ENCODE measurements at places on chromosomes 4 and X.

GRCh38 chr4:73608689-73609594 lies 11.3 kb downstream of the RASSF6 start:
- no peak for DNase-seq

DNA sequence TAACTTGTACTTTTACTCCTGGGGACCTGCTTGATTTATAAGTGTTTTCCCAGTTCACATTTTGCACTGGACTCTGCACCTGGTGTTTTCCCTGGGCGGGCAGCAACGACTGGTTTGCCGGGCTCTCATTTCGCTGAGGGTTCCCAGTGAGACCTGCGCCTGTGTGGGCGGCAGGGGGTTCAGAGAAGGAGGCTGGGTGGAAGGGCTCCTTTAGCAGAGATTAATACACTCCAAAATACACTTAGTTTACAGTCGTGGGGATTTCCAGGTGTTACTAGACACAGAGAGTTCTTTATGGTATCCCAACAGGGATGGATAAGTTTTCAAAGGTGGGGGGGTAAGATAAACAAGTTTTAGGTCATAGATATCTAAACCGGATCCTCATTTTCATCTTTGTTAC lies 53.0 kb upstream of the SHISA3 start:
- DNase-seq = no peak

- DNase-seq = no peak
Measured at GRCh38 chr4:168264903-168265302, 53.6 kb downstream of the DDX60 start.

GRCh38 chrX:132369617-132370326 lies 119.1 kb downstream of the MBNL3 start:
- no peak for DNase-seq

DNA sequence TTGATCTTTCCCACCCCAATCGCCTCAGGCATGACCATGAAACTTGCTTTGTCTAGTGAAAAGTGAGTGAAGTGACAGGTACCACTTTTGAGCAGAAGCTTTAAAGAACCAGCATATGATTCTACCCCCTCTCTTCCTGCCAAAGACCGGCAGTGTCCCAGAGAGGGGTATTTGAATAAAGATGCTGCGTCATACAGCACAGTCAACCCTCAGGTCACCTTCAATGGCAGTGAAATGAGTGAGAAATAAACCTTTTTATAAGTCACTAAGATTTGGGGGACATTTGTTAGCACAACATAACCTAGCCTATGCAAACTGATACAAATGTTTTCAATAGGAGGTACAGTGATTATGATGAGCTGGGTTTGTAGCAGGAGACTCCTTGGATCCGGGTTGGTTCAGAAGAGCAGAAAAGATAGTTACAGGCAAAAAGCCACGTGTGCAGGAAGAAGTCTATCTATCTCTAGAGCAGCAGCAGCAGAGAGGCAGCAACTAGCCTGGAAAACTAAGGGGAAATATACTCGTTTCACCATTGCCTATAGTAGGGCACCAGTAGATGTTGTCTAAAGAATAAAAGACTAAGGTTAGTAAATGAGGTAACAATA lies 30.3 kb upstream of the SPRY1 start:
- no peak for DNase-seq

DNA sequence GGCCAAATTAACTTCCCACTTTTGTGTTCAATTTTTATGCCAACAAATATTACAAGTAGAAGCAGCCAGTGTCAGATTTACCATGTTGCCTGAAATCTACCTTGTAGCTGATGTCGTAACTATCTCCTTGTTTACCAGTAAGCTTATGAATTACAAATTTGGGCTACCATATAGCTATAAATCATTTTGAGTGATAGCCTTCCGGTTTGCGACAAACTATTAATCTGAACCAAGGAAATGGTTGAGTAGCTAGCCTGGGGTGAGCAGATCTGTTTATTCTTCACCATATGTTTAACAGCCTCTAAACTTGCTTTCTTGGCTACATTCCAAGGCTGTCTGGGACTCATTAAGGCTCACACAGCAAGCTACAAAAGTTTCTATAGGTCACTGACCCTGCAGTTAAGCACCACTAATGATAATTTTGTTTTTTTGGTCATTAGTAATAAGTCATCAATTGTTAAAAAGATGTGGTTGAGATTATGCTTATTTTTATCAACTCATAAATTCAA lies 218.7 kb upstream of the SPOCK3 start:
- DNase-seq = no peak

GRCh38 chr4:23789762-23790161 lies 100.1 kb downstream of the PPARGC1A start:
- no peak for DNase-seq

GRCh38 chr4:69930768-69931167 lies at the start of gene CSN1S1:
Gene CSN1S1 (plus strand): TSS chr4:69931068. CDS start chr4:69932556, 1,488 bp downstream.
- DNase-seq = no peak

DNA sequence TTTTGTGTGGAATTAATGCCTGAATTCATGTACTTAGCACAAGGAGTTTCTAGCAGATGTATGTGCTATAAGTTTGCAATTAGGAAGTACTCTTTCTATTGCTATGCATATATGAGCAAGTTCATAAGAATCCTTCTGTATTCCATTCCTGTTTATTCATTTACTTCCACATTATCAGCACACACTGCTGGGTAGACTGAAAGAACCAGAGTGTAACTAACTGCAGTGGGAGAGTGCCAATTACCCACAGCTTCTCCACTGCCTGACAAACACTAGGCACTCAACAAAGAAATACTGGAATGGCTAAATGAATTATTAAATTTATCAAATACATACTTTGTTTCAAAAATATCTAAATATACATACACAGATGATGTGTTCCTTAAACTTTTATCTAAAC lies 219.6 kb downstream of the CAMK2D start:
- no peak for DNase-seq

DNA sequence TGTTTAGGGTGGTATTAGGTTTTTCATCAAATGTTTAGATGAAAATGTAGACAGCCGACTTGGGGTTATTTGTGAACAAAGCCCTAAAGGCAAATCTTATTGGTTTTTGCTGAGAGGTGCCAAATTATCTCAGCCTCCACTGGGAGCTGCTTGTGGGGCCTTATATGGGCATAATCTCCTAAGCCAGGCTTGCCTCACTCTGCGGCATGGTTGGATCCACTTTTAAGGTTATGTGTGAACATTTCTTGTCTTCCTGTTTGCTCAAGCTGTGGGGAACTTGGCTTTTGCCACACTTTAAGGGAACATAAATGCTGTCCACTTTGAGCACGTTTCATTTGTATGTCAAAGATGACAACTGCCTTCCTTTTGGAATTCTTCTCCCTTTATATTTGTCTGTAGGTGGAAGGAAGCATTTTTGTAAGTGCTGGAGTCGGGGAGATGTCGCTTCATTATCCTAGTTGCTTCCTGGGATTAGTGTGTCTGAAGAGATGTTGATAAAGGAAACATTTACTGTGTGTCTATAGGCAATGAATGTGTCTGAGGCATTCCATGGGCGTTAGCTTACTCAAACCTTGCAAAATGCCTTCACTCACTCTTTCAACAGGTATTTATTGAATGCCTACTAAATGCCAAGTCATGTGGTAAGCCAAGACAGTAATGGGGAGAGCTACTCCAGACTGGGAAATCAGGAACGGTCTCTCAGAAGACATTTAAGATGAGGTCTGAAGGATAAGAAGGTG lies 78.3 kb downstream of the SLC9A6 start:
- DNase-seq = no peak

- DNase-seq = no peak
Measured at GRCh38 chrX:9196961-9197640, 163.2 kb upstream of the FAM9B start.

GRCh38 chr4:25089051-25089763 lies 58.5 kb upstream of the LGI2 start:
- no peak for DNase-seq

DNA sequence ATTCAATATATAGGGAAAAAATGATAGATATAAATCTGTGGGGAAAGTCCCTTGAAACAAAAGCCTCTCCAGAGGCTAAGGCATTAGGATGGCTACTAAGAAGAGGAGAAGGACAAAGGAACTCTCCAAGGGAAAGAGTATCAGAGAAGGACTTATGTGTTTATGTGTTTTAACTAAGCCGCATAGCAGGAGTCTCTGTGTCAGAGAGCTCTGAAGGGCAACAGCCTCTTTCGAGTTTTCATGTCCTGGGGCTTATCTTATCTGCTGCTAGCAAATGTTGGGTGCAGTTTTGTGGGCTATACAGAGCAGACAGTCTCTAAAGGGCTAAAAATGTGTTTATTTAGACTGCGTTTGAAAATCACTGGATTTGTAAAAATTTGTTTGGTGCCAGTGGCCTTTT lies 1145.6 kb upstream of the DIAPH2 start:
- DNase-seq = no peak

DNA sequence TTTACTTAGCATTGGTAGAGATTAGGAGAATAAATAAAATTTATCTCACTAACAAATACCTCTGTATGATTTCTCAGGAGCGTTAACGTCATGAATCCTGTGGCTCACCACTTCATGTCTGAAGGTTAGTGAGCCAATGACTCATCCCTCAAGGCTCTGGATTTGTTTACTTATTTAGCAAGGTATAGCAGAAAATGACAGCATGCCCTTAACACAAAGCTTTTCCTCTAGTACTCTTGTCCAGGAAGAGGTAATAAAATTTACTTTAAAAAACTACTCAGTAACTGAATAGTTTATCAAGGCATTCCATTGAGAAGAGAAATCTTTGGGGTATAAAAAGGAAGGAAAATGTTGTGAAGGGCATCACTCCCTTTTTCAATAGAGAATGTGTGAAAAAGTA lies 823.8 kb downstream of the CCSER1 start:
- DNase-seq = no peak

- no peak for DNase-seq
Measured at GRCh38 chr4:48954314-48954713, 31.8 kb upstream of the CWH43 start.

DNA sequence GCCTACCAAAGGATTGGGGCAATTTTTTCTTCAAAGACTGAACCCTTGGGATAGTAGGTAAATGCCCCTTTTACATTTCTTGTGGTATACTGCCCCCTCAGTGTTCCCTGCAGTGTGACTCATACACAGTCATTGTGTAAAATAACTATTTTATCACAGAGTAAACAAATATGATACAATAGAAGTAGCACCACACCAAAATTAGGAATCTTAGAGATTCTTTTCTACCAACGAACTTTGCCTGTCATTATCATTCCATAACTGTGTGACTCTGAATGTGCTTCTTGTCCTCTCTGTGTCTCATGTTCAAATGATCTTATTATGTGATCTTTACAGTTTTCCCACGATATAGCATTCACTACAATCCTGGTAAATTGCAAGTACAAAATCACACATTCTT lies 517.0 kb downstream of the ZIC3 start:
- DNase-seq = no peak

- DNase-seq = no peak
Measured at GRCh38 chr4:189048119-189048518, 892.6 kb upstream of the FRG1 start.

GRCh38 chr4:17134100-17134499 lies 235.7 kb upstream of the LDB2 start:
- DNase-seq = no peak

- DNase-seq = no peak
Measured at GRCh38 chr4:10806953-10807645, 122.5 kb upstream of the CLNK start.

- DNase-seq = no peak
Measured at GRCh38 chrX:397575-397974, 10.9 kb upstream of the PPP2R3B start.

GRCh38 chr4:38004887-38005286 lies 44.7 kb downstream of the PTTG2 start:
- no peak for DNase-seq
